Choroid plexus epithelial cell (primary cell): ENCODE measurements at places on chromosomes 6 and 20.

- peak; percentile 10 for DNase-seq
Measured at GRCh38 chr20:24460712-24461111, 8.7 kb upstream of the SYNDIG1 start.

DNA sequence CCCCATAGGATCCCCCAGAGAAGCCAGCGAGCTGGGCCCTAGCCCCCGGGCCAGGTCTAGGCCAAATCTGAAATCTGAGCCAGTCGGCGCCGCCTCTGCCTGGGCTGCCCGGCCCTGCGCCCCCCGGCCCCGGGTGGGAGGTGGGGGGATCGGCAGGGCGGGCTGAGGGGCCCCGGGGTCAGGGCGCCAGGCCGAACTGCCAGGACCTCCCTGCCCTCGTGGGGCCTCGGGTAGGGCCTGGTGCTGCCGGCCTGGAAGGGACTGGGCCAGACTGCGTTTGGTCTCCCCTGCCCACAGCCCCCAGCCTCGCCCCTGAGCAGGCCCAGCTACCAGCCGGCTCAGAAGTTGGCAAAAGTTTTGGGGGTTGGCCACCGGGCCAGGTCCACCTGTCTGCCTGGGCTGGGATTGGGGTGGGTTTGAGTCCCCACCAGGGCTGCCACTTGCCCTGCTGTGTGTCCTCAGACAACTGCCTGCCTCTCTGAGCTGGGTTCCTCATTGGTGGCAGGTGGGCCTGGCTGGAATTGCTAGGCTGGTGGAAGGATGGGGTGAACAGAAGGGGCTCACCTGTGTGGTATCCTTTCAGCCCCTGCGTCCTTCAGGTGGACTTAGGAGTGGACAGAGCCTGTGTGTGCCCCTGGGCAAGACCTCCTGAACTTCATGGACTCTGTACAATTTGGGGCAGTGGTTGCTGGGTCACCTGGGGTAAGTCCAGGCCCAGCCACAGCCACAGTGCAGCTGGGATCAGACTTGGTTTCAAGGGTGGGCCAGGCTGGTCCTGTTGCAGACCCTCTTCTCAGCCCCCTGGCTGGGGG is 801 bp downstream of the SRC start:
- DNase-seq = no peak

- DNase-seq = no peak
Measured at GRCh38 chr20:38230957-38231526, 29.5 kb downstream of the KIAA1755 start.

DNA sequence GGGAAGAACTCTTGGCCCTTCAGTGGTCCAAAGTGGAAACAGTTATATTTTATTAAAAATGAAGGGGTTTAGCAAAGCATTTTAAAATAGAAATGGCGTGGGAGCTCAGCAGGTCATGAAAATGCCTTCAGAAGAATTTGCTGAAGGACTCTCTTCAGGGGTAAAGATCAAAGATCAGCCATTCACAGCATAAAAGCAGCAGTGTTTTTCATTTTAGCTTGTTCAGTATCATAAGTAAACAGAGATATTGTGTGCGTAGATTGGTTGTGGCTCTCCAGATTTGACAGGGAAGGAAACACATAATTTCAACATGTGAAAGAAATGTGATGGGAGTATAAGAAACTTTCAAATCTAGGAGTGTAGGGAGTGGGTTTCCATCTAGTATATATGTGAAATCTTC is 519.2 kb upstream of the MAP3K7 start:
- DNase-seq = peak; percentile 5

DNA sequence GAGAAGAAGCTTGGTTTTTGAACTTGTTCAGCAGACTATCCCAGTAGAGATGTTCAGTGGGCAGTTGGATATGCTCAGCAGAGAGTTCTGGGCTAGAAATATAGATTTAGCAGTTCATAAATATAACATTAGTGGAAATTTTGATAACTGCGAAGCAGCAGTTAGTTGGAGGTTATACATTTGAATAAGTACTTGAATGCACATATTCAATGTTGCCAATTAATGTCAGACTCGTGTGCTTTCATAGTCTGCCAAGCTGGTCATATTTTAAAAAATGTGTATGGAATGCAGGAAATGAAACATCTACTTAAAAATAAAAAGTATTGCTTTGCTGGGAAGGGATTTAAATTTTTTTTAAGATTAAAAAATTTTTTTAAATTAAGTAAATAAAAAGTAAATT is 92.5 kb upstream of the E2F3 start:
- DNase-seq = no peak

DNA sequence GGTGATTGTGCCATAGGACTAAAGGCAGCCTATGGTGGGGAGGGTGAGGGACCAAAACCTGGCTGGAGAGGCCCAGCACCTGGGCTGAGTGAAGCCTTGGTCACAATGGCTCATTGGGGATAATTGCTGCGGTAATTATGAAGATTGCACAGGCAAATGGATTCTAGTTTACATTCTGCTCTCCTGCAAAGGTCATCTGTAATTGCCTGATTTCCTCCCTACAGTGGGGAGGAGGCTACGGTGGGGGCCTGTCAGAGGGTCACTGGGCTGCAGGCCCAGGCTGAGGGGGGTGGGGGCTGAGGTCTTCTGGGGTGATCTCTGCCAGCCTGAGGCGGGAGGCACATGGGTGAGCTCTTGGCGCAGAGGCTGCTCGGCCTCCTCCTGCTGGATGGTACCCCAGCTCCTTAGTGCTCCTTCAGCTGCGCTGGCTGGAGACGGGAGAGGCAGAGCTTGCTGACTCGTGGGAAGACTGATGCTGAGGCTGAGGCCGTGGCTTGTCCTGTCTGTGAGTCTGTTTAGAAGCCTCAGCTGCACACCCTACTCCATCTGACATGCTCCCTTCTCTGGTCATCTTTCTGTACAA is 30.3 kb downstream of the PACSIN1 start:
- no peak for DNase-seq

DNA sequence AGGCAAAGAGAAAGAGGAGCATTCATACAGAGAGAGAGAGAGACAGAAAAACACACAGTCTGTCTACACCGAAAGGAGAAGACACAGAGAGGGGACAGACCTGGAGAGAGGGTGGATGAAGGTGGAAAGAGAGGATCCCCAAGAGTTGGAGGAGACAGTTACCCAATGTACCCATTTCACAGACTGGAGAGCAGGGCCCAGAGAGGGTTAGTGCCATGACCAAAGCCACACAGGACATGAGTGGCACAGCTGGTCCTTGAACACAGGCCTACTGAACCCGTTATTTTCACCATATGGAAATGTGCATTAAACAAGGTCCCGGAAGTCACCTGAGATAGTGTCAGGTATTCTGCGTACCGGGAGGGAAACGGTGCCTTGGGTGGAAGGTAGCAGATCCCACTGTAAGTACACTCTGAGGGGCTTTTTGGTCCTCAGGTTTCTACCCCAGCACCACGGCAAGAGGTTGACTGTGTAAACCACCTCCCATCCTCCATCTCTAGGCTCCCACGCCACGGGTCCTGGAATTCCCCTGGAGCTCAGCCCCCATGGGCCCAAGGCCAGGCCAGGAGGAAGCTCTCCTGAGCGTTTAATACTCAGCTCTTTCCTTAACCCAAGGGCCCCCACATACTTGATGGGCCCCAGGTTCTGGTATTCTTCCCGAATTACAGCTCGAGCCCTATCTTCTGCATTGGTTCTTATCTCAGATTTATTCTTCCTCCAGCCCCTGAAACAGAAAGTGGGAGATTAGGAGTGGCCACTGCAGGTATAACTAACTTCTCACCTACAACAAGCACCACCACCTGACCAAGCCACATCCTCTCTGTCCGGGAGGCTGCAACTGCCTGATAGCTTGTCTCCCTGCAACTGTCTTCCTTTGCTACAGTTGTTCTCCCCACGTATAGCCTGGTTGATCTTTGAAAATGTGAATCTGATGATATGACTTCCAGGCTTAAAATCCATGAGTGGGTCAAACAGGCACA is 38.4 kb upstream of the OCSTAMP start:
- DNase-seq = no peak

GRCh38 chr6:125815080-125815910 is 24.5 kb downstream of the NCOA7 start:
- DNase-seq = peak; percentile 44

- DNase-seq = peak; percentile 56
Measured at GRCh38 chr6:167826230-167826895, 348 bp upstream of the AFDN start.

DNA sequence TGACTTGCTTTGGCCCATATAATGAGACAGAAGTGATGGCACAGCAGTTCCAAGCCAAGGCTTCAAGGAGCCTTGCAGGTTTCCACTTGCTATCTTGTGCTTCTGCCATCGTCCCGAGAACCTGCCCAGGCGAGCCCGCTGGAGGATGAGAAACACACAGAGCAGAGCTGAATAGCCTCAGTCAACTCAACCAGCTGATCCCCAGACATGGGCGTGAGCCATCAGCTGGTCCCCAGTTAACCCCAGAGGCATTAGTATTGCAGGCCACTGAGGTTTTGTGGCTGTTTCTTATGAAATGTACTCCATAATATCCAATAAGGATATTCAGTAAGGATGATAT is 81.7 kb upstream of the SHLD1 start:
- DNase-seq = no peak

DNA sequence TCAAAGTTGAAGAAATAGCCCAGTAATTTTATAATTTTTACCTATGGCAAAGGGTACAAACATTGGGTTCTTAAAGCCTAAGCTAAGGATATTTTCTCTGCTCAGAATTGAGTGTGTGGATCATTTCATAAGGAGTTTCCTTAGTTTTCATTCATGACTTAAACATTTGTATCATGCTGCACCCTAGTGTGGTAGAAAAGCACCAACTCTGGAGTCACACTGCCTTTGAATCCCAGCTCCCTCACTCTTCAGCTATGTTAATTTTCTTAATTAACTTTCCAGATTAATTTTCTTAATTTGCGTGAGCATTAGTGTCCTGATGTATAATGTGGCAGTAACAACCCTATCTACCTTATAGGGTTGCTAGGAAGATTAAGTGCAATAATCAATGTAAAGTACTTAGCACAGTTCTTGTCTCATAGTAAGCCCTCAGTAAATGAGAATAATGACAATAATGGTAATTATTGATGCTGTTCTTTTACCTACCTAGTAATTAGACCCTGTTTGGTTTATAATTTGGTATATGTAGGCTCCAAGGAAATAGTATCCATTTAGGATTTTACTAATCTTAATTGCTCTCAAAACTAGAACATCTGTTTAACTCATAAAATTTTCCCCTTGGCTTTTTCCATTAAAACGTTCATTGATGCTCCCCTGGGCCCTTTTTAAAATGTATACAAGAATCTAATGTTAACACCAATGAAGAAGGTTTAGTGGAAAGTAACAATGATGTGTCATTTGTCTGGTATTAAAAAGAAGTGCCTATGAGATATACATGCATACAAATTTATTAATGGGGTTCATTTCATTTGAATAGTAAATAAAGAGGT is 31.6 kb downstream of the DSE start:
- DNase-seq = no peak

GRCh38 chr6:149843051-149843633 is 21.0 kb downstream of the LRP11 start:
- DNase-seq = peak; percentile 29

DNA sequence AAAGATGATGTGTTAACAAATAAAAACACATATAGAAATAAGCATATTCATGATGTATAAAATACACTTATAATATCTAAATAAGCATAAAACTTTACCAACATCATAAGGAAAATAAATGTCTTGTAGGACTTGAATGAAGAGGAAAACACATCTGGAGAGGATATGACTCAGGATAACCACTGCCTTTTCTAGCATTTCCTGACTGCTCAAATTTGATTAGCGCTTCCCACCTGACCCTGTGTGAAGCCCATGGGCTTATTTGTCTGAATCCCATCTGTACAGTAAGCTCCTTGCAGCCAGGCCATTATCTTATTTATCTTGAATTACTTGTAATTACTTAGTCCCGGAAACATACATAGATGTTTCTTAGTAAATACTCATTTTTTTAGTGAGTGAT is 608.6 kb downstream of the COL12A1 start:
- DNase-seq = peak; percentile 70

- DNase-seq = no peak
Measured at GRCh38 chr20:19070026-19070425, 142.4 kb upstream of the SLC24A3 start.

DNA sequence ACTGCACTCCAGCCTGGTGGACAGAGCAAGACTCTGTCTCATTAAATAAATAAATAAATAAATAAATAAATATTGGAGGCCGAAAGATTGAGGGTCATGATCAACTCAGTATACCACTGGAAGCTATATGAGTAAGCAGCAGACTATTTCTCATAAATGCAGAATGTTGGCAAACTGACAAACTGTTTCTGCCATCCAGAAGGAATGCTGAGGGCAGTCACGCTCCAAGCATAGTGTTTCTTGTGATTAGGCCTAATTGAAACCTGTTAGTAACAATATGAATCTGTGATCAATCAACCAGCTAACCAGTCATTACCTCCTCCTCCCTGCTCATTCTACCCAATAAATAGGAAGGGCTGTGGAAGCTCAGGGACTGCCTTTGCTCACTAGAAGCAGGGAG is 15.2 kb upstream of the KCNK15 start:
- peak; percentile 81 for DNase-seq

- no peak for DNase-seq
Measured at GRCh38 chr6:128560966-128561365, 40.6 kb upstream of the PTPRK start.

GRCh38 chr6:114521926-114522325 is 179.1 kb upstream of the HS3ST5 start:
- DNase-seq = no peak

GRCh38 chr6:108874470-108875160 is 26.4 kb downstream of the ARMC2 start:
- DNase-seq = peak; percentile 86

GRCh38 chr20:48407710-48408109 is 420.1 kb downstream of the PREX1 start:
- DNase-seq = no peak

DNA sequence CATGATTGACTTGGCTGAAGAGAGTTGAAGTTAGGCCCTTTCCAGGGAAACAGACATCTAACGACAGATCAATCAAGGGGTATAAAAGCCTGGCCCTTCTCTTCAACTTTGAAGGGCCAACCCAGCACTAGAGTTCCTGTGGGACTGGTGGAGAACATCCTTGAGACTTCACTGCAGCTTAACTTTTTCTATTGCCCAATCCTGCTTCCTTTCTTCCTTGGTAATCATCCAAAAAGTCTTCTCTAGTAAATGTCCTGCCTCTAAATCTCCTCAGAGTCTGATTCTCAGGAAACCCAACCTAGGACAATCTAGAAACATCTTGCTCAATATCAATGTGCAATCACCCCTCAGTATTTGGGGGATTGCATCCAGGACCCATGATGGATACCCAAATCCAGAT is 1.9 kb downstream of the MKKS start:
- DNase-seq = peak; percentile 42

DNA sequence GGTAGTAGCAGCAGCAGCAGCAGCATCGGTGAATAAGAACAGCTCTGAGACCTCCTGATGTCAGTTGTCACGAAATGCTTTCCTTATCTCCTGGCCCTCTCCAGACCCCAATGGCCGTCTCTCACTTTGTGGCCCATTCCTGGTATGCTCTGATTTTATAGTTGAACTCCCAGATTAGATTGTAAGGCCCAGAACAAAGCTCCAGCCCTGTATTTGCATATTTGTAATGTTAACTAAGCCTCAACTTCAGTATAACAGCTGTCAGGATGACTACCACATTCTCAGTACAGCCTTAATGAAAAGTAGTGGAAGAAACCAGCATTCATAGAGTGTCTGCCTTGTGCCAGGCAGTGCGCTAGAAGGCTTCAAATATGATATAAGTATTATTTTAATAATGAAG is 180.9 kb downstream of the SASH1 start:
- DNase-seq = no peak

- peak; percentile 21 for DNase-seq
Measured at GRCh38 chr20:10758446-10758845, 84.6 kb upstream of the JAG1 start.

GRCh38 chr6:161437851-161438250 is 164.0 kb upstream of the AGPAT4 start:
- DNase-seq = no peak
